Stomach (tissue), 19 donors: ENCODE measurements at places on chromosomes 12 and 14.
A peak's percentile ranks its signal among the peaks of the same experiment; 100 is the strongest.

- DNase-seq = no peak
Observed at GRCh38 chr12:100675432-100675831, 101.9 kb downstream of the GAS2L3 start.

DNA sequence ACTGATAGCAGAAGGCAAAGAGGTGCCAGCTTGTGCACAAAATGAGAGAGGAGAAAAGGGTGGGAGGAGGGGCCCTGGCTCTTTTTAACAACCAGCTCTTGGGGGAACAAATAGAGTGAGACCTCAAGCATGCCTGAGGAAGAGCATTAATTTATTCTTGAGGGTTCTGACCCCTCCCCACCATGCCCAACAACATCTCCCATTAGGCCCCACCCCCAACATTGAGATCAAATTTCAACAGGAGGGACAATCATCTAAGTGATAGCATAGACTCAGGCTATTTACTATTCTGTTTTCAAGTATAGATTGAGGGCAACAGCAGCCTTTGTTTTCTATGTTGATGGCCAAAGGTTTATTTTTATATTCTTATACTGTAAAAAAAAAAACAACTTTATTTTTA lies 59.7 kb downstream of the FUT8 start:
- DNase-seq = no peak

DNA sequence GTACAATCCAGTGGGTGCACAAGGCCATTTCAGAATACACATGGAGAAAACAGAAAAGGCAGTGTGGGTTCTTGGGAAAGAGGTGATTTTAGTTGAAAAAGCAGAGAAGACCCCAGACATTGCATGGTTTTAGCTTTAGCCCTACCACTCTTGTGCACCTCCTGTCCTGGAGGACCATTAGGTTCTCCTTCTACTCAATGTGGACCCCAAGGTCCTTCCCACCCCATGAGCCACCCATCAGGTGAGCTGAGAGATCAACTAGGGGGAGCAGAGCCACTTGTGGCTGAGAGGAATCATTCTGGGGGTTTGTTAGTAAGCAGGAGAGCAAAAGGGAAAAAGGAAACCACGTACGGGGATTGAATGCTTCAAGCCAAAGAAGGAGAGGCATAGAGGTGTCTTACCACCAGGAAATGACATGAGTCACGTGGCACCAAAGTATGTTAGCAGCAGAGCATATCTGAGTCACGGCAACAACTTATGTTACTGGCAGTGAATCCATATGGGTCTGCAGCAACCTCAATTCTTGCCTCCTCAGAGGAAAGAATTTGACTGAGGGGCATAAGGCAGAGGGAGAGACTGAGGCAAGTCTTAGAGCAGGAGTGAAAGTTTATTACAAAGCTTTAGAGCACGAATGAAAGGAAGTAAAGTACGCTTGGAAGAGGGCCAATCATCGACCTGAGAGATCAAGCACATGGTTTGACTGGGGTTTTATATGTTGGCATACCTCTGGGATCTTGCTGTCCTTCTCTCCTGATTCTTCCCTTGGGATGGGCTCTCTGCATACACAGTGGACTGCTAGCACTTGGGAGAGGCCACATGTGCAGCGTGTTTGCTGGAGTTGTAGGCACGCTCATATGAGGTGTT lies 73.9 kb downstream of the HSD17B6 start:
- DNase-seq = no peak

DNA sequence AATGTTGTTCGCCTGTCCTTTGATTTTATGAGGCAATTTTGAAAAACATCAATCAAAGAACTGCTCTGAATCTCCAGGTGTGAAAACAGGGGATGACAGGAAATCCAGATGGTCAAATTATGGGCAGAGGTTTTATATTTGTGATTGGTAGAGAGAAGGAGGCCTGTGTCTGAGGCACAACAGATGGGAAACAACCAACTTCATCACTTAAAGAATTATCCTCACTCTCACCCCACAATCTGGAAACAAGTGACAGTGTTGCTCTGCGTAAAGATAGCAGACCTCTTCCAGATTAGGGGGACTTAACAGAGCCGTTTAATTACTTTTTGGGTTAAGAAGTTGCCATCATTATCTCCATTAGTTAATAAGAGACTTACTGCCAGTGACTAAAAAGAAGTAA lies 64.1 kb upstream of the EGLN3 start:
- no peak for DNase-seq

GRCh38 chr12:109475121-109475520 lies 2.0 kb downstream of the KCTD10 start:
- no peak for DNase-seq

DNA sequence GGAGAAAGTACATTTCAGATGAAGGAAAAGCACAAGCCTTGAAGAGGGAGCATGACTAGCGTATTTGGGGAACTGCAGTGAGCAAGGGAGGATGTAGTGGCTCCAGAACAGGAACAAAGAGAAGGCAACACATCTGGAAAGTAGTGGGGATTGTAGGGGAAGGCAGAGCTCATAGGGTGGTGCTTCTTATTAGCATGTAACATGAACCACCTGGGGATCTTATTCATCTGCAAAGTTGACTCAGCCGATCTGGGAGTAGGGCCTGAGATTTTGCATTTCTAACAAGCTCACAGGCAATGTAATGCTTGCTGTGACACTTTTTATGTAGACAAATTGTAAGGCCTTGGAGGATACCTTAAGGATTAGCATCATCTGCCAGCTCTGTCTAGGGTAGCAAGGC lies 447.3 kb downstream of the NELL2 start:
- no peak for DNase-seq

GRCh38 chr12:89160716-89161123 lies 191.6 kb downstream of the DUSP6 start:
- DNase-seq = no peak

GRCh38 chr14:92813201-92813600 lies 19.1 kb downstream of the GOLGA5 start:
- DNase-seq = no peak

- DNase-seq = no peak
Observed at GRCh38 chr12:90303771-90304170, 595.1 kb upstream of the ATP2B1 start.

DNA sequence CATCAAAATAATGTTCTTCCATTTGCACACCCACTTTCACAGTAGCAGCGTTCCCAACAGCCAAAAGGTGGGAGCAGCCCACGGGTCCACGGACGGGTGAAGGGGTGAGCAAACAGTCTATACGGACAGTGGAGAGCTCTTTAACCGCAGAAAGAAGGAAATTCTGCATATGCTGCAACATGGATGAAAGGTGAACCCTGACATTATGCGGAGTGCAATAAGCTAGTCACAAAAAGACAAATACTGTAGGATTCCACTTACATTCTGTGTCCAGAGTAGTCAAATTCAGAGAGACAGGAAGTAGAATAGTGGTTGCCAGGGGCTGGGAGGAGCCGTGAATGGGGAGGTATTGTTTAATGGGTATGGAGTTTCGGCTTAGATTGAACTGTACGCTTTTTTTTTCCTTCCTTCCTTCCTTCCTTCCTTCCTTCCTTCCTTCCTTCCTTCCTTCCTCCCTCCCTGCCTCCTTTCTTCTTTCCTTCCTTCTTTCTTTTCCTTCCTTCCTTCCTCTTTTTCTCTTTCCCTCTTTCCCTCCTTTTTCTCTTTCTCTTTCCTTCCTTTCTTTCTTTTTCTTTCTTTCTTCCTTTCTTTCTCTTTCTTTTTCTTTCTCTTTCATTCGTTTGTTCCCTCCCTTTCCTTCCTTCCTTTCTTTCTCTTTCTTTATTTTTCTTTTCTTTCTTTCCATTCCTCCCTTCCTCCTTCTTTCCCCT lies 15.8 kb upstream of the ANKRD9 start:
- peak; percentile 85 for DNase-seq

DNA sequence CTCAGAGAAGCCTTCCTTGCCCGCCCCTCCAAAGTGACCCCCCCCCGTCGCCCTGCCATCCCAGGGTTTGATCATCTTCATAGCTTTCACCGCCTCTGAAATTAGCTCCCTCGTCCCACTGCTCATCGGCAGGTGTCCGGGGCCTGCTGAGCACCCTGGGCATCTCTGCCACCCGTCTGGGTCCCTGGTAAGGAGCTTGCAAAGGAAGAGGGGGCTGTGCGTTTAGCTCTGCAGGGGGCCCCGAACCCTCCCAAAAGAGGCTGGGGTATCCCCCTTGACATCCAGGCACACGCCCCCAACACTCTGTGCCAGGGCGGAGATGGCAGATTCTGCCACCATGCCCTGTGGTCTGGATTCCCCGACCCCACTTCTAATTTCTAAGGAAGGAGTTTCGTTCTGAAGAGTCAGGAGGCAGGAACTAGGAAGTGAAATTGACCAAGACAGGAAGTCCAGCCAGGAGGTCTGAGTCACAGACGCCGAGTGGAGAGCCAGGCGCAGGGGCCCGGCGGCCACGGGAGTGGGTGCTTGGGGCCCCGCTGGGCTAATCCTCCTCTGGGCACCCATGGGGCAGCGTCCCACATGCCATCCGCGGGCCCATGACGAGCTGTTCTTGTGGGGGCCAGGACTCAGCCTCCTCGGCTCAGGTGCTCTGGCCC lies 95.7 kb downstream of the RFLNA start:
- peak; percentile 59 for DNase-seq

GRCh38 chr12:52073531-52074381 lies 4.0 kb downstream of the ATG101 start:
- DNase-seq = peak; percentile 32

- DNase-seq = peak; percentile 50
Observed at GRCh38 chr12:6235499-6235898, 35.3 kb downstream of the CD9 start.

- no peak for DNase-seq
Observed at GRCh38 chr12:32811686-32812392, 56.1 kb upstream of the YARS2 start.

GRCh38 chr12:108711489-108712164 lies 19.7 kb downstream of the CORO1C start:
- DNase-seq = no peak

GRCh38 chr12:107405436-107405835 lies 280.2 kb upstream of the PWP1 start:
- DNase-seq = no peak

- DNase-seq = no peak
Observed at GRCh38 chr12:92470608-92471021, 232.2 kb upstream of the PLEKHG7 start.

DNA sequence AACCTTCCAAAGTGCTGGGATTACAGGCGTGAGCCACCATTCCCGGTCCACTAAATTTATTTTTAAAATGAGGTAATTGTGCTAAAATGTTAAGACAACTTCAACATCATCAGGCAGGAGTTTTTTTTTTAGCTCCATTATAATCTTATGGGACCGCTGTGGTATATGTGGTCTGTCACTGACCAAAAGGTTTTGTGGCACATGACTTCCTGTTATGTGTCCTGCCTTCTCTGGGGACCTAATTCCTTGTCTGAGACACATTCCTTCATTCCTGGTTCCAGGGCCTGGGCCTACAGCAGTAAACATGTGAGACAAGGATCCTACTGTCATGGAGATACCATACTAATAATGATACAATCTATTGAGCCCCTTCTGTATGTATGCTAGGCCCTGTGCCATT lies 4.9 kb downstream of the TEX52 start:
- DNase-seq = no peak

- DNase-seq = peak; percentile 57
Observed at GRCh38 chr12:115661112-115661511, 616.4 kb downstream of the MED13L start.

GRCh38 chr12:32568228-32568627 lies 110.9 kb upstream of the DNM1L start:
- DNase-seq = no peak

- peak; percentile 57 for DNase-seq
Observed at GRCh38 chr12:114611145-114612018, 72.6 kb downstream of the TBX3 start.

- DNase-seq = no peak
Observed at GRCh38 chr12:30268041-30268440, 427.6 kb downstream of the IPO8 start.

- DNase-seq = no peak
Observed at GRCh38 chr12:27437839-27438238, 8.7 kb upstream of the SMCO2 start.

DNA sequence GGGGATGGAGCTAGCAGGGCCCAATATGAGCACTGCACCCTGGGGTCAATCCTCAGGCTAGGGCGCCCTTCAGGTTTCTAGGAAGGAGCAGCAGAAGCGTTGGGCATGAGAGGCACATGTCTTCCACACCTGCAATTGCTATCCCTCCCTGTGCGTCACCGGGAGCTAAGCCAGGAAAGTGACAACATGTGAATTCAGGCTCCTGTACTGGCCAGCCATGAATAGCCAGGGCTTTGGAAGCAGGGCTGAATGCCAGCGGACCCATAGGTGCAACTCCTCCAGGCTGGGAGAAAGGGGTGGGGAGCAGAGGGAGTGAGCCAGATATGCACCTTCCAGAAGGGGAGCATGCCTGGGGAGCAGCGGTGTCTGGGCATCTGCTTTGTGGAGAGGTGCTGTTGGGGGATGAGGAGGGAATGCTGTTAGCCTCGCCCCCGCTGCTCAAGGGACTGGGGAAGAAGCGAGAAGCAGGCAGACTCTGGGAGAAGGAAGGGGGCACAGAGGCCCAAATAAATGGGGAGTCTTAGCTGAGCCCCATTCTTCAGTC lies 6.1 kb downstream of the HOXC5 start:
- DNase-seq = peak; percentile 72

DNA sequence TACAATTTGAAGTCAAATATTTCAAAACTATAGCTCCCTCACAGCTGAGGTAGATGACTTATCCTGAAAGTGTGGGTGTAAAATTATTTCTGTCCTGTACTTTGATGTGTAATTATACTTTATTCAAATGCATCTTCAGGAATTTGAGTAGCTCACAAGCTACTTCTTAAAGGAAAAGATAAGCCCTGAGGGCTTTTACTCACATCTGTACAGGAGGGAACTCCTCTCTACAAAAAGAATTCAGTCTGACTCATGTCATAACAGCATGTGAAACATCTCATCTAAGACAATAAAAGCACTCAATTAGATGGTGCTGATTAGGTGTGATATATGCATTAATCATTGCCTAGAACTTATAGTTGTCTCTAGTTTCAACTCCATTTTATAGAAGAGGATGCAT lies 452.0 kb downstream of the PRKD1 start:
- DNase-seq = no peak

DNA sequence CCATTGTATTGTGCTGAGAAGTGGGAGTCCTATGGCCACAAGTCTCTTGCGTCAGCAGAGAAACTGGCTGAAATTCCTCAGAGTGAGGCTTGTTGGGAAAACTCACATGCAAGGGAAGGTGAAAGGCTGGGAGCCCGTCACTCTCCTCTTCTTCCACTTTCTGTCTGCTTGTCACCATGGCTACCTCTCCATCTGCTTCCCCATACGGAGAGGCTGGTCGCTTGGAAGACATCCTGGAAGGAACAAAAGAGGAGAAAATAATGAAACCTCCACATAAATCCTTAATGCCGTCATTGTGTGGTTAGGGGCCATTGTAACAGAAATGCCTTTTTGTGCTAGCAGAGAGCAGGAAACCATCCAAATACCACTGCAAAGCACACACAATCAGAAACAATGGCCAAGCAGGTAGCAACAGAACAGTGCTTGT lies 53.7 kb downstream of the SOX5 start:
- no peak for DNase-seq

DNA sequence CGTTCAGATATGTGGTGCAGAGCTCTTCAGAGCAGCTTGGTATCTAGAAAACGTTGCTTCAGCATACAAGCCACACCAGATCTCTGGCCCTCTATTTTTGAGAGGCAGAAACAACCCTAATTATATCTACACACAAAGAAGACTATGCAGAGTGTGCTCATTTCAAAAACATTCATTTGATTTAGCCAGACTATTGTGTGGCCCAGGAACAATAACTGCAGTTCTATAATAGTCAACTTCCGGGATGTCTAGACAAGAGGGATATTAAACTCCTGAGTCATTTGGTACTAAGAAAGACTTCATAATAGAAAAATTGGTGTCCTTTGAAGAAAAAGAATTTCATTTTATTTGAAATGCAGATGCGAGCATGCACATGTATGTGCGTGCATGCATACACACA lies 153.8 kb downstream of the PELI2 start:
- no peak for DNase-seq
